ENCODE measurements at places on chromosomes 16 and 17.
A peak's percentile ranks its signal among the peaks of the same experiment; 100 is the strongest.

DNA sequence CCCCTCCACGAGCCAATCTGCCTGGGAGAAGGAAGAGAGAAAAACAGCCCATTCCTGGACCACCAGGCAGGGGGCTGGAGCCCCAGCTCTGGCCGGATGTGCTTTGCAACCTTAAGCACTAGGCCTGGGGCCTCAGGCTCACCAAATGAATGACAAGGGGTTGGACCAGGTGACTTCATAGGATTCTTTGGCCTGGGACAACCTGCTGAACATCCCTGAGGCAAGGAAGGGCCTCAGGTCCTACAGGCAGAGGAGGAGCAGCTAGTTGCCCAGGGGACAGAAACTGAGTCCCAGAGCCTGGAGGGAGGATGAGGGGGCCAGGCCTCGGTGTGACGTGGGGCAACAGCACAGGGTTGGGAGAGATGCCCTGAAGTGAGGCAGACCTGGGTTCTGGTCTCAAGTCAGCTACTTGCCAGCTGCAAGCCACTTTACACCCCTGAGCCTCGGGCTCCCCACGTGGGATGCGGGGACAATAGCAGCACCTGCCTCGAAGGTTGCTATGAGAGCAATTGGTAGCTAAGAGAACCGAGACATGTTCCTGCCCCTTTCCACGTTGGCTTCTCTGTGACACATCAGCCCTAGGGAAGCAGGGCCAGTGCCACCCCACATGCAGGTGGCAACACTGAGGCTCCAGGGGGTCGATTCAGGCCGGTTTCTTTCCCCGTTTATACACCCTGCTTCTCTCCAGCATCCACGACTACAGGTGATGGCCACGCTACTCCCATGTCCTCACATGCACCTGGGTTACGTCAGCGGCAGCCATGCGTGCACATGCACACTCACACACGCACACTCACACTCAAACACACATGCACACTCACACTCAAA, 42.6 kb downstream of the CFAP20 start:
- no peak for DNase-seq

- DNase-seq: peak; percentile 81
Observed at GRCh38 chr17:49567871-49568694, 7.6 kb upstream of the NXPH3 start.

GRCh38 chr16:51429041-51429440, 278.0 kb upstream of the SALL1 start:
- DNase-seq: no peak

DNA sequence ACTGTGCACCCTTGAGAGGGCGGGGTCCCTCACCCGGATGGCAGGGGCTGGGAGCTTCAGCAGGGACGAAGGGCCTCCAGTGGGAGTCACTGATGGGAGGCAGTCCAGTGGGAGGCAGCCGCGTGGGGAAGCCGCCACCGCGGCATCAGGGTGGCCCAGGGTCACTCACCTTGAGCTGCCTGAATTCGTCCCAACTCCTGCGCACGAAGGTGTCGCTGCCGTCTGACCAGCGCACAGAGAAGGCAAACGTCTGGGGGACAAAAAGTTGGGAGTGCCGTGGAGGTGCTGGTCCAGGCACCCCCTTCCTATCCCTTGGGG, 540 bp downstream of the NOXO1 start:
- no peak for DNase-seq

DNA sequence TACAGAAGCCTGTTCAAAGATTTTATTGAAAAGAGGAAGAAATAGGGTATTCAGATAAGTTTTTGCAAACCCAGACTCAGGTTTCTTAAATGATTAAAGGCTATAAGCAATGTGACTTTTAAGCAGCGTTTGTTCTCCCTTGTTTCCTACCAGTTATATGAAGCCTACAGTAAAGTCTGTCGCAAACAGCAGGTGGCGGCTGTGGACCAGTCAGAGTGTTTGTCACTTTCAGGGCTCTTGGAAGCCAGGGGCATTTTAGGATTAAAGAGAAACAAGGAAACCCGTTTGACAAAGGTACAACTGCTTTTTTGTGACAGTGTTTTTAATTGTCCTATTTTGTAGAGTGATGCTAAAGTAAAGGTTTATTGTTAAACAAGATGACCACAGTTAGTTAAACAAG, 7.7 kb upstream of the RARA start:
- no peak for DNase-seq

DNA sequence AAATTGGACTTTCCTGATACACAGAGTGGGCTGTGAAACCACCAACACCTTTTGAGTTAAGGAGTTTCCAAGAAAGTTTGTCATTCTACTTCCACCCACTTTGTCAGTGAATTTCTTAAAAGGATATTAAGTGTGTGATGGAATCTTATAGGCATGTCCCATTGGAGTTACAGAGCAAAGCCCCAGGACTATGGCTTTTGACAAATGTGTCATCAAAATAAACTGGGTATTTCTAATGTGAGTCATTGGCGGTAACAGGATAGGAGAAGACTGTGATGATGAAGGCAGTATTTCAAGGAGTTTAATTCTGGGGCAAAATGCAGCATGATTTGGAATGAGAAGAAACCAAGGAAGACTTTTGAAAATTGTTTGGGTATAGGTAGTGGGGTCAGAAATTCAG, 1013.8 kb upstream of the EEF2KMT start:
- DNase-seq: no peak

DNA sequence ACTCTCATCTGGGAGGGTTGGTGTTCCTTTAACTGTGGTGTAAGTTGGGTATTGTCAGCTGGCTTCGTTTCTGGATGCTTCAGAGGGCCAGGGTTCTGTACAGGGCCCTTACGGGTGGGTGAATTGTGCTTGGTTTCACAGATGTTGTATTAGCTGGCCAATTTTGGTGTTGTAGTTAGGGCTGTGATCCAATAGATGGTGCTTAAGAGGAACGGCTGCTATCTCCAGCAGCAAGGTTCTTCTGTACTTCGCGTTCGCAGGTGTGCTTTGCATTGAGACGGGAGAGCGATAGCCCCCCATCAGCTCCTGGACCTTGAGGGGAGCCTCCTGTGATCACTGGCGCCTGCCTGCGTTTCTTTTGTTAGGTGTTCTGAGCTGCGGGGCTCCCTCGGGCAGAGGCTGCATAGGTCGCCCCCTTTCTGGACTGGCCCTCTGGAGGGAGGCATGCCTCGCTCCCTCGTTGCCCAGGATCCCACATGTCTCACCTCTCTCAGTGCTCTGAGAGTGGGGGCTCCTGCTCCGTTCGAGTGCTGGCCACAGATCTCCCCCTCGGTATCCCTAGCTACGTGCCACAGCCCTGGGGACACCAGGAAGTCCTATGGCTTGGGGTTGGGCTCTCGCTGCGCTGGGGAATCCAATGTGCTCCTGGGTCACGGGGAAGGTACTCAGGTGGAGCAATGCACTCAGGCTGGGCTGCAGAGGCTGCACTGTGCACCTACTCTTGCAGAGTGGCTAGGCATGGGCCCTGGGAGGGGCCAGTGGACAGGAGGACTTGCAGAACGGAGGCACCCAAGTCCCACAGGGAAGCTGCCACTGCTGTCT, 837 bp upstream of the PRDM7 start:
- DNase-seq: peak; percentile 48

DNA sequence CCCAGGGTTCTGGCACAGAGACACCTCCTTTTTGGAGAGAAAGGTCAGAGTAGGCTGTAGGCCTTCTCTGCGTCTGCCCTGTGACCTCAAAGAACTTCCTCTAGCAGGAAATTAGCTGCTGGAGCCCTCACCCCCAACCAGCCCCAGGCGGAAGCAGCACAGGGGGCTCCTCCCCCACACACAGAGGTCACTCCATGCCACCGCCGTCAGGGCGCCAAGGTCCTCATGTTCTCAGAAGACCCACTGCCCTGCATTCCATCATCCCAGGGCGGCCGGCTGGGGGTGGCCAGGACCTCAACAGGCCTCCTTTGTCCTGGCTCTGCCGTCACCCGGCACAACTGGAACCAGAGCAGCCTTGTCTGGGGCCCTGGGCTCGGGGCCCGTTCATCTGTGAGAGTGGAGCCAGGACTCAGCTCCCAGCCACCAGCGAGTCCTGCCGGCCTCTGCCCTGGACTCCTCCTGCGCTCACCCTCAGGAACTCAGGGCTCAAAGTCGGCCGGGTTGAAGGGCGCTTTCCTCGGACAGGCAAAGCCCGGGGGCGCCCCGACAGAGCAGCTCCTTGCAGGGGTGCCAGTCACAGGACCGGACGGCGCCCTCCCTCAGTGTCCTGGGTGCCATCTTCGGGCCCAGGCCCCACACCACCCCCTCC, 1.2 kb downstream of the TMC6 start:
- peak; percentile 72 for DNase-seq

DNA sequence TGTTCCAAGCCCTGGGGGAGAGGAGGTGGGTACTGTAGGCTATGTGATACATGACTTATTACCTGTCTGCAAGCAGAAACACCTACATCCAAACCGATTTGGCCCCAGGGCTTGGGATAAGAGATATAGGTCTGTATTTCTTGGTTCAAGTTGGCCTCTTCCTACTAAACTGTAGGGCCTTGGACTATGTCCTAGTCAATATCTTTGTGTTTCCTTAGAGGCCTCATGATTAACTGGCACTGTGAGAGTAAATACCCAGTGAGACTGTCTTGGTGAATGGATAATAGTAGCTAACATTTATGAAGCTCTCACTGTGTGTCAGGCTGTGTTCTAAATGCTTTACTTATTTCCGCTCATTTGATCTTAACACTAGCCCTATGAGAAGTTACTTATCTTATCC, 70.0 kb downstream of the MSI2 start:
- no peak for DNase-seq

DNA sequence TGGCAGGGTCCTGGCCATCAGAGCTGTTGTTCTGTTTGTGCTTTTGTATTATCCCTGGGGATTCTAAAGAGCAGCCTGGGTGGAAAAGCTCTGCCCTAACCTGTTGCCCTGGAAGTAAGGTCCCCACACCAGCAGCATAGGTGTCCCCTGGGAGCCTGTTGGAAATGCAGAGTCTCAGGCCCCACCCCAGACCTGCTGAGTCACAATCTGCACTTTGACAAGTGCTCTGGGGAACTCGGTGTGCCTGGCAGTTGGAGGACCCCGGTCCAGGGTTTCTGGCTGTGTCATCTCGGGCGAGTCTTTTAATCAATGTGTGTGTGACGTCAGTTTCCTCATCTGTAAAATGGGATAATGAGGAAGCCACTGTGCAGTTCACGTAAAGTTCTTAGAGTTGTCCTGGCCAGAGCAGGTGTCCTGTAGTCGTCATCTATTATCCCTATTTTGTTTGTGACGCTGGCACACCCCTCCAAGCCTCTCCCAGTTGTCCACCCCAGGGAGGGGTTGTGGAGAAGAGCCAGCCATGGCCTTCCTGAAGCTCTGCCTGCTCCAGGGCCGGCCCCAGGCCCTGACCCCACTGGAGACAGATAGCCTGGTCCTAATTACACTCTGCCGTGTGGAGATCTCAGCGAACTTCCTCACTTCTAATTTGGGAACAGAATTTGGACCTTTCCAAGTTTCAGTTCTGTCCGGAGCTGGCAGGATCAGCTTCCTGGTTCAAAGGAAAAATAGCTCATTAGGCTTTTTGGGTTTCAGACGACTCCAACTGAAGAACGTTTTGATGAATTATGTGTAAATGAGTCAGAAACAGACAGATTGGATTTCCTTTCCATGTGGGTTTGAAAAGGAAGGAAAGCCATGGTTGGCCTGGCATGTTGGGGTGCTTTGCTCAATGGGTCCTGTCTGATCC, 295.7 kb upstream of the FOXF1 start:
- DNase-seq: no peak

DNA sequence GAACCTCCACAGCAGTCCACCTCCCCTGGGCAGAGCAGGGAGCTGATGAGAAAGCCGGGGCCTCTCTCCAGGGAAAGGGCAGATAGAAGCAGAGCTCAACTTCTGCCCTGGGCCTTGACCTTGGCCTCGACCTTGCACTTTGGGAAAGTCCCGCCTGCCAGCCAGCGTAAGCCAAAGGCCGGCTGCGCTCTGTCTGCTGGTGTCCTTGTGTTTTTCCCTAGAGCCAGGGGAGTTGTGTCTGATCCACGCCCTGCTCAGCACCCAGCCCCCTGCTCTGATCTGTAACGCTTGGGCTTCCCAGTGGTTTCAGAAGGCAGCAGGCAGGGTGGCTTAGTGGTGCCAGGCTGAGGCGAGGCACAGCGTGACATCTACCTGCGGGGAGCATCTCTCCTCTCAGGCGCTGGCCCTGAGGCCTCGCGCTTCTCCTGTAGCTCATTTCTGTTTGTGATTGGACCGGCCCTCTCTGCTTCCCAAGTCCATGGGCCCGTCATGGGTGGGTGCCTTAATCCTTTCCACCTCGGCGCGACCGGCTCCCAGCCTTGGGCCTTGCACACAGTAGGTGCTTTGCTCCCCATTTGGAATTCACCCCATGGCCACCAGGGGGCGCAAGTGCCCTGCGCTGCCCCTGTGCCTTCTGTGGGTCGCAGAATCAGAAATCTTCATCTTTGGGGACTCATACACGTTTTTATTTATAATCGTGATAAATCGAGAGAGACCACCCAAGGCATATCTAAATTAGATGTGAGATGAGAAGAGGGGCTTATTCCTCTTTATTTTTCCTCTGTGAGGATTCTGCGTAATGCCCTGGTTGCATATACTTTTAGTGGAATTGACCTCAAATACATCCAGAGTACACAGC, 24.2 kb downstream of the SGSH start:
- peak; percentile 64 for DNase-seq

DNA sequence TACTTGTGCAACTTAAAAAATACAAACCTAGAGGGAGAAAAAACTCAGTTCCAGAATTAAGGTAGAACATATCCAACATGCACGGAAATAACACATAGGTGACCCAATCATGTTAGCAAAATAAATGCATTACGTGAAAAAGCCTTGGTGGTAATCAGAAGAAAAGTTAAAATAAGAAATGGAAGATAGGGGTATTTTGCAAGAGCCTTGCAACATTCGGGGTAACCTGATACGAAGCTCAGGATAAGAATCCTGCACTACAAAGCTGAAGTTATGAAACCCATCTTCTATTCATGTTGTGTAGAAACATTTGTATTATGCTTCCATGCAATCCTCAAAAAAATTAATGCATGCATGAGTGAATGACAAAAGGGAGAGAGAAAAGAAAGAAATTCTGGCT, 33.1 kb downstream of the CHCT1 start:
- DNase-seq: no peak

DNA sequence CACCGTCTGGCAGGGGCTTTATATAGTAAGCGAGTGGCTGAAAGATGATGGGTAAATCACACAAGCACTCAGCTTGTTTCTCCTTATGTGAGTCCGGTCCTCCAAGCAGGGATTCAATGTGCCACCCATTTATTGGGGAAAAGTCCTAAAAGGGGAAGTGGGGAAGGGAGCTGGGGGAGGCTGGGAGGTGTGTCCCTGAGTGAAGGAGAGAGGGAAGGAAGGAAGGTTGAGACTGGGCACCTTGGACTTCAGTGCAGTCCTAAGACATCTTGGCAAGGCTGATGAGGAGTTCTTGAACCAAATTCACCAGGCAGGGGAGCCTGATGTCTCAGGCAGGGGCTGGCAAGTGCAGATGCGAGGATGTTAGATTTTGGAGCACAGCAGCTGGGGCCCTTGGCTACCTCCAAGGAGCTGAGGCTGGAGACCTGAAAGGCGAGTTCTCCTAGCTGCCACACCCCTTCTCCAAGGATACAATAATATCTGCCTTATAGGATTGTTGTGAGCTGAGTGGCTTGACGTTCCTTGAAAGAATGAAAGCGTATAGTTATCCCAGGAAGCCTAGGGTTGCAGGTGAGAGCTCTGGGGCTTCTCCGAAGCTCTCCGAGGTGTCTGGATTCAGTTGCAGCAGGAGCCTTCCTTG, 23.0 kb upstream of the CYLD start:
- no peak for DNase-seq
